ENCODE measurements at places on chromosomes 7 and 10. TPM values are rescaled to one million over a fixed set of nuclear protein-coding genes. Genes with fewer than 3 reads are reported as not detected.

The NDUFB2 gene
- 363 TPM for total RNA-seq

The FKBP6 gene
- not detected for total RNA-seq

The CCDC136 gene
- total RNA-seq, result 1.8 TPM

The UPK3B gene
- 20.2 TPM for total RNA-seq

The IGFBP1 gene
- total RNA-seq, result 29.5 TPM

The CHST3 gene
- total RNA-seq, result 42.6 TPM

The CELF2 gene
- 0.10 TPM for total RNA-seq

The AGAP5 gene
- total RNA-seq, result 1.8 TPM

The PAX4 gene
- not detected for total RNA-seq

The OR2F2 gene
- total RNA-seq, result not detected

The ZNF862 gene
- total RNA-seq, result 2.8 TPM

The LMOD2 gene
- not detected for total RNA-seq

The CDHR1 gene
- 0.13 TPM for total RNA-seq

The ARHGEF35 gene
- 0.23 TPM for total RNA-seq

The MGMT gene
- total RNA-seq, result 6.6 TPM

The PDK4 gene
- 5.0 TPM for total RNA-seq

The ANKRD30A gene
- total RNA-seq, result 0.64 TPM

The OPN1SW gene
- total RNA-seq, result not detected

The ACHE gene
- 2.1 TPM for total RNA-seq

The GPAM gene
- 7.6 TPM for total RNA-seq

The ODAD2 gene
- not detected for total RNA-seq

The BET1 gene
- 22.2 TPM for total RNA-seq

The NEURL1 gene
- 0.20 TPM for total RNA-seq

The GRID2IP gene
- total RNA-seq, result not detected

The GPRIN2 gene
- 24.9 TPM for total RNA-seq

The HTR5A gene
- not detected for total RNA-seq

The PON3 gene
- total RNA-seq, result 29.1 TPM

The KNDC1 gene
- total RNA-seq, result 3.2 TPM

The PHYHIPL gene
- total RNA-seq, result 0.54 TPM

The ELFN1 gene
- 0.49 TPM for total RNA-seq

The PDE1C gene
- total RNA-seq, result 7.1 TPM

The GHRHR gene
- total RNA-seq, result not detected

The EIF5AL1 gene
- total RNA-seq, result 2.3 TPM

The PROSER2 gene
- total RNA-seq, result 34.3 TPM

The MACC1 gene
- total RNA-seq, result not detected

The GDF2 gene
- not detected for total RNA-seq

The HTRA1 gene
- 64.7 TPM for total RNA-seq

Data from A549 treated with DMSO at 1 μM for 4 hours (cell line).